ENCODE measurements at places on chromosomes 11 and 22.

GRCh38 chr11:118051611-118052461 is 25.0 kb upstream of the TMPRSS4 start:
- peak; percentile 53 for DNase-seq

DNA sequence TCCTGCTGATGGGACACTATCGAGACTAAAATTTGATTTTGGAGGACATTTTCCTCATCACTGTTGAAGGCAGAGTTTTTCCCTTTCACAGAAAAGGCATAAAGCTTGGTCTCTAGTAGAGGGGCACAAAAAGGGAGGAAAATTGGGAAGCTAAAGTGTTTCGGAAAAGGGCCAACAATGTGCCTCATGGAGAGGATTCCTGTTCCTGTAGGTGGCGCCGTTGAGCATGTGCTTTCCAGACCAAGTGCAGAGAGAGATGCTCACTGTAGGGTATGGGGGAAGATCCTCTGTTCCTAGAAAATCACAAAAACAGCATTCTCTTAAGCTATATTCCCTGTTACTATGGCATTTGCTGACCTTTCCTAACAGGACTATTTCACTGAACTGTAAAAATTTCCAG is 18.4 kb upstream of the OR4C5 start:
- no peak for DNase-seq

DNA sequence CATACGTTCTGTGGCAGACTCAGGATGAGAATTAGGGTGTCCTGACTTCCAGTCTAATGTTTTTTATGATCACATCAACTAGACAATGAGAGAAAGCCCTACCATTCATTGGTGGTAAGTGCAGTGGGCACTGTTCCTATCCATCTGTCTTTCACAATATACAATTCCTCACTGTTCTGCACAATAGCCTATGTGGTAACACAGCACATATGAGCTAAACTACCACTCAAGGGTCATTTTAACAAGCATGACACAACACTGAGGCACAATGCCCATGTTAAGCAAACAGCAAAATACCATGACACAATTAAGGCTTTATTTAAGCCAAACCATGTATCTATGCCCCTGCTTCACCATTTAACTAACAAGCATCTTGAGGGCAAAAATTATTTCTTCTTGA is 52.3 kb downstream of the SIK3 start:
- DNase-seq: no peak

- DNase-seq: peak; percentile 69
These were observed at the start of gene CDC42EP2 for GRCh38 chr11:65314501-65315203. TSS of gene CDC42EP2 (plus strand) at chr11:65314866. CDS start at chr11:65320899, 6,033 bp downstream.

DNA sequence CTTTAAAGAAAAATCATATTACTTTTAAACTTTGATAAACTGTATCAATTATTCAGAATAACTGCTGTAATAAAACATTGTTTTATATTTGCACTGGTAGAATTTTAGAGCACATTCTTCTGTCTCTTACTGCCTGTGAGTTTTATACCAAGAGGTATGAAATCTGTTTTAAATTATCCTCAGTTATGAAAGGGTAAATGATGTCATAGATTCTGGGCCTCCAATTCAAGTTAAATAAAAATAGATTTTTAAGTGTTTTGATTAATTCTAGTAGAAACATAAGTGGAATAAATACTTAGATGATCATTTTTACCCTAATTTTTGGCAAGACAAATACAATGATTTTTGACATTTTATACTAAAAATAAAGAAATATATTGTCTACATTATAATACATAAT is 93.0 kb downstream of the GUCY1A2 start:
- no peak for DNase-seq

DNA sequence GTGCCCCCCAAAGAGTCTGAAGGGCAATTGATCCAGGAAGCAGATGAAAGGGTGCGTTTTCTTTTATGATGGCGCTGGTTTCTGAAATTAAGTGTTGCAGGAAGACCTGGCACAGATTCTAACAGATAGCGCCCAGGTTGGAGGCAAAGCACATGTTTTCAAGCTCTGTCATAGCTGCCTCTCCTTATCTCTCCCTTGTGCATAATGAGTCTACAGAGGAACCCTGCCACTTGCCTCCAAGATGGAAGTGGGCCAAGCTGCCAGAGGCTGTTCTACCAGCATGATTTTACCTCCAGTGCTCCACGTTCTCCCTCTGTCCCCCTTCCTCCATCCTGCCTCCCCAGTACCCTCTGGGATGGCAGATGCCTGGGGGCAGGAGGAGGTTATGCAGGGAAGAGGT is 30.0 kb upstream of the TLCD5 start:
- DNase-seq: no peak

- DNase-seq: no peak
These were observed 144.6 kb upstream of the PITPNB start for GRCh38 chr22:28063656-28064055.

GRCh38 chr11:75810637-75811390 is 4.2 kb upstream of the UVRAG start:
- no peak for DNase-seq

DNA sequence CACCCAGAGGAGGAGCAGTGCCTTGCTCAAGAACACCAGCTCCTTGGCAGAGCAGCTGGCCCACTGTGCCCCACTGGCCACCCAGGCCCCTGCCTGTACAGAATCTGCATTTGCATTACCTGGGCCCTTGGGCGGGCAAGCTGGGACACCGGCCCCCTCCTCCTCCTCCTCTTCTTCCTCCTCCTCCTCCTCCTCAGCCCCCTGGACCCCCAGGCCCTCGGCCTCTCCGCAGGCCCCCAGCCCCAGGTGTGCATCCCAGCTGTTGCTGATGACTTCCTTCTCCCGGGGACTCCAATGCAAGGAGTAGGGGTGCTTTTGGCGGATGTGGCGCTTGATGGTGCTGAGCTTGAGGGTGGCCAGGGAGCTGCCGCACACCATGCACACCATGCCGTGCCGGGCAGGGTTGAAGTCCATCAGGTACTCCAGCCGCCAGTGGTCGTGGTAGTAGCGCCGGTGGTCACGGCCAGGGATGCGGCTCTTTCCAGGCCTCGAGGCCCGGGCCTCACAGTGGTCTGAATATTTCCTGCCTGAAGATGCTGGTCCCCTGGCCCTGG is 2.8 kb downstream of the ZFTA start:
- DNase-seq: no peak

GRCh38 chr22:24485170-24485569 is 10.0 kb upstream of the UPB1 start:
- no peak for DNase-seq

DNA sequence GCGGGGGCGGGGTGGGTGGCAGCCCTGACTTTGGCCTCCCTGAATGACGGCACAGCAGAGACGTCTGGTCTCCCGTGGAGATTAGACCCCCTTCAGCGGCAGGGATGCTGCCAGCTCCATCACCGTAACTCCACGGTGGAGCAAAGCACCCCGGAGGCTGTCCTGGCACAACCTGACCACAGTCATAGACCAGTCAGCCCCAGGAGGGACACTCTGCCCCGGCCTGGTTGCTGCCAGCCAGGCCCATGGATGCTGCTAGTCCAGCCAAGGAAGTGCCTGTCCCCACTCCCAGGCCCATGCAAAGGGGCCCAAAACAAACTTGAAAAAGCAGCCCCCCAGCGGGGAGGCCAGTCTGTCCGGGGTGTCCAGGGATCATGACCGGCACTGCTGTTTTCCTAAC is 11.5 kb upstream of the ANO1 start:
- DNase-seq: no peak

DNA sequence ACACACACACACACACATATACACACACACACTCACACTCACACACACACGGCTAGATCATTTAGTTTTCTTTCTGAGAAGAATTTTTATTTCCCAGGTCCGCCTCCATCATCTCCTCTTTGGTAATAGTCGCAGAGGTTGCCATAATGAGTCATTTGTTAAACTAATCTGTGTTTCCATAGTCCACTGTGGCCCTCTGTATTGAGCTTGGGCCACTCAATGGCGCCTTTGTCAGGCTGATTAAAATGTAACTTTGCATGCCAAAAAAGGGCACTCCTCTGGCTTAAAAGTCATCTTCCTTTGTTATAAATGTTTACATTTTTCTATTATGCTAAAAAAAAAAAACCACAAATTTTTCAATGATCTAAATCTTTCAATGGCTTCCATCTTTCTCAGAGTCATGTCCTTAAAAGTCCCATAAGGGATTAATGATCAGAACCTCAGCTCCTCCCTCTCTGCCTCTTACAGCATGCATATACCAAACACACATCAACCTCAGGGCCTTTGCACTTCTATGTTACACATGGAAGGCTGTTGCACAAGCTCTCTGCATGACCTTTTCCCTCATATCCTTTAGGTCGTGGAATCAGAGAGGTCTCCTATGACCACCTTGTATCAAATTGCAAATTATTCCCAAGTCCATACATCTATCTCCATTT is 35.3 kb downstream of the EHF start:
- DNase-seq: no peak

DNA sequence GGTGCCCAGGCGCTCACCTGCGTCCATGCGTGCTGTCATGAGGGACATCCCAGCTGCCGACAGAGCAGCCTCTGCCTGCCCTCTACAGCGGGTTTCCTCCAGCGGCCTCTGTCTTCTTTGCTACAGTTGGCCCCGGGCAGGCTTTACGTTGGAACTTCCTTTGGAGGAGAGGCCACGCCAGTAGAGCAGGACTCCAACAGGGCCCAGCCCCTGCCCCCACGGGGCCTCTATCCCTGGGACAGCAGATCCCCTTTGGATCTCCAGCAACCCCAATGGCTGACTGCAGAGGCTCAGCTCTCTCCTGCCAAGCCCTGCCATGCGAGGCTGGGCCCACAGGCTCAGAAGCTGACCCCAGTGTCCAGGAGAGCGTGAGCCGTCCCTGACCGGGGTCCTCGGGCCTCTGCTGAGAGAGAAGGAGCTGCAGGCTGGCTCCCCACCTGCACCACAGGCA is 12.1 kb downstream of the TRPM5 start:
- DNase-seq: no peak

GRCh38 chr22:47615051-47615450 is 852.6 kb downstream of the TBC1D22A start:
- DNase-seq: no peak

DNA sequence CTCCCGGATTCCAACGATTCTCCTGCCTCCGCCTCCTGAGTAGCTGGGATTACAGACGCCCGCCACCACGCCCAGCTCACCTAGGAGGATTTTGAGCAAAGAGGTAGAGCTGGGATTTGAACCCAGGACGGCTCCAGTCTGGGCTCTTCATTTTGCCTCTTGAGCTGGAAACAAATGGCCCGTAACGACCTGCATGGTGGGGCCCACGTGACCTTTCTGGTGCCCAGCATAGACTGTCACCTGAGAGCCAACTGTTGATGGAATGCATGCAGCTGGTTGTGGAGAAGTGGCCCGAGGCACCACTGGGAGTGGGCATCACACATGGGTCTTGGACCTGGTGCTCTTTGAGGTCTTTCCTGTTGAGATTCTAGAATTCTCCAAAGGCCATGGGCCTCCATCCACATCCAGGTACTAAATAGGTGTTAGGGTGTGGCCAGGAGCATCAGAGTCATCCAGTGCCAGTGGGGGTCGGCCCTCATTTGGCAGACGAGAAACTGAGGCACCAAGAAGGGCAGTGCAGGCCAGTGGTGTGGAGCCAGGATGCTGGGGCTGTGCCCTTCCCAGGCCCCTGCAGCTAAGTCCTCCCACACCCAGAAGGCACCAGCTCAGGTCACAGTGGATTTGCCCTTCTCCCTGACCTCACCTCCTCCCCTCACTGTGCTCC is 3.9 kb downstream of the ATF4 start:
- DNase-seq: no peak

GRCh38 chr11:61787928-61788491 is 4.4 kb downstream of the TMEM258 start:
- DNase-seq: no peak

DNA sequence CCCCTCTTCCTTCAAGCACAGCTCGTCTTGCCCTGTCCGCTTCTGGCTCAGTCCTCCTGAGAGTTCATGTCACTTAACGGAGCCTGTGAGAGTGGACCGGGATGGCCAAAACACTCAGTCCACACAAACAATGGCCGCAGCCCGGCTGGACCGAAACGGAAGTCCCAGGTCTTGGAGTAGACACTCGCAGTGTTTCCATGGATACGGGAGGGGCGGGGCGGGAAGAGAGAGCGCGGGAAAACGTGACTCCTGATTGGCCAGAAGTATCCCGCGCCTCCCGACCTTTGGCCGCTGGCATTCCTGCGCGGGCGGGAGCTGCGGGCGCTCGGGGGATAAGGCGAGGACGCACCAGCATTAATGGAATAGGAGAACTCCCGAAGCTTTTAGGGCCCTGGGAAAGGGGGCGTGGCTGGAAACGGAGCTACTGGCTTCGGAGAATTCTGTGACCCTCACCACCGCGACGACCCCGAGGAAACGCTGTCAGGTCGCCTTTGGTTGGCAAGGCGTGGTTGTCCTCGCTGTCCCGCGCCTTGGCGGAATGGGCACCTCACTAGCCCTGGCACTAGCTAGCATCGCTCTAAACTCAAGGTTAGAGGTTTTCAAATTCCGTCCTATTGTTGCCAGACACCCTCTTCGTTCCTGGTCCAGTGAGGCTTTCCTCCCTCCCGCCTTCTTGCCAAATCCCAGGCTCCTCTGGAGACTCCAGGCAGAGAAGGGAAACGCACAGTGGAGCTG is at the start of the genes NLRP14 and ZNF214:
TSS of gene NLRP14 (plus strand) at position 297 of the 735 bp plus-strand sequence. CDS start 18,108 bp downstream, outside the sequence.
TSS of gene ZNF214 (minus strand) at position 164 of the 735 bp plus-strand sequence. CDS start 17,511 bp downstream, outside the sequence.
- no peak for DNase-seq

DNA sequence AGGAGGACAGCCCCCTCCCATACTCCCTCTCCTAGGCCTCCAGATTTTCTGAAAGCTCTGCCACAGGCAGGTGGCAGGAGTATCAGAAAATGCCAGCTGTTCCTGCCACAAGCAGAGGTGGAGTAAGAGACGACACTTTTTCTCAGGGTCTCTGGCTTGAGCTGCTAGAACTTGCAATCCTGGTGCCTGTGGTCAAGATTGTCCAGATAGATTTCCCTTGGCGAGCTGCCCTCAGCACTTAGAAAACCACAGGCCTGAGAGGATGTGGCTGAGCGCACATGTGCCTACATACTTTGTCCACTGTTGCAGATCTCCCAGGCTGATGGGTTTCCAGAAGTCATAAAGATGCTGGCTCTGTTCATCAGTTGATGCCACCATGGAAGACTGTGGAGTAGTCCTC is 65.7 kb upstream of the NAV2 start:
- DNase-seq: no peak

- no peak for DNase-seq
These were observed 34.1 kb downstream of the CHRDL2 start for GRCh38 chr11:74696939-74697675.

- DNase-seq: no peak
These were observed 68.3 kb upstream of the POU2AF2 start for GRCh38 chr11:111177037-111177871.

DNA sequence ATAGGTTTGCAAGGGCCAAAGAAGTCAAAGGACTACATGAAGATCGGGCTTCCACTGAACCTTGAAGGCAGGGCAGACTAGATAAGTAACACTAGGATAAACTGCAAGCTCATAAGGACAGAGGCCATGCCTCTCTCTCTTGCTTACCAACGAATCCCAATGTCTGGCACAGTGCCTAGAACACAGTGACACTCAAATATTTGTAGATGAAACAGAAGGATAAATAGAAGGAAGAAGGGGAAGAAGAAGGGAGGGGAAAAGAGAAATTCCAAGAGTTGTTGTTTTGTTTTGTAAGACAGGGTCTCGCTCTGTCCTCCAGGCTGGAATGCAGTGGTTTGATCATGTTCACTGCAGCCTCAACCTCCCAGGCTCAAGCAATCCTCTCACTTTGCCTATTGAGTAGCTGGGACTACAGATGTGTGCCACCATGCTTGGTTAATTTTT is 26.9 kb downstream of the SIK3 start:
- no peak for DNase-seq

All from activated CD8-positive, alpha-beta memory T cell treated with anti-CD3 and anti-CD28 coated beads for 1 hour (primary cell).